ENCODE measurements at places on chromosomes 3 and 15.
A peak's percentile ranks its signal among the peaks of the same experiment; 100 is the strongest.

- H3K36me3 ChIP-seq = no peaks in the 10 kb centered on the region
- no peak overlapping the region for H3K4me3 ChIP-seq
- peaks cover 5% of the 10 kb centered on the region for H3K27me3 ChIP-seq
- H3K27ac ChIP-seq = no peak overlapping the region
- H3K4me1 ChIP-seq = no peaks in the 10 kb centered on the region
- peak; percentile 38 for DNase-seq
Measured at GRCh38 chr3:10753964-10754363, 62.1 kb upstream of the SLC6A11 start.

DNA sequence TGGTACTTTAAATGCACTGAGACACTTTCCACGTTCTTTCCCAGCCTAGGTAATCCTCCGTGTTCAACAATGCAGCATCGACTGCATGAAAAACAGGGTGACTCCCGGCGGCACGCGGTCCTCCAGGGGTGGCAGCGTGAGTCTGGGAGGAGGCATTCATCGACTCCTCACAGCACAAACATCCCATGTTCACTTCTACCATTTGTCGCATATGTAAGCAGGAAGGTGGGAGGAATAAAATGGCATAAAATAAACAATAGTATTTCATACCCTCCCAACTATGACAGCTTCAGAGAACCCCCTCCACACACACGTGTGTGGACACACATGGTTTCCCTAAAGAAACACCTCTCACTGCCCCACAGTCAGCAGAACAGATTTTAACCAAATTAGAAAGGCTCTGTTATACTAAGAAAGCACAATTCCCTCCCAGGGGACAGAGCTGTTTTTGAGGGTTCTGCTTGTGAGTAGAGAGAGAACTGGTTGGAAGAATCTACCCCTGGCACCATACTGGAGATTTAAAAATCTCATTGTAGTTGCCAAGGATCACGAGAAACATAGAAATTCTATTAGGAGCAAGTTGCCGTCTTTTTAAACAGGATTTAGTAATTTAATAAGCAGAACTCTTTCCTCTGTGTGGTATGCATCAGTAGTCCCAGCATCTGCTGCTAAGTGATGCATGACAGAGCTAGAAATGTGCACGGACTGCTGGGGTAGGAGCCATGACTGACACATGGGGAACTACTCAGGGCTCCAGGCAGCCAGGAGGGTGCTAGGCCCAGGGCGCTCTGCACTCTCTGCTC lies 6.0 kb downstream of the FAM43A start:
- H3K27ac ChIP-seq = no peak overlapping the region
- H3K36me3 ChIP-seq = no peaks in the 10 kb centered on the region

DNA sequence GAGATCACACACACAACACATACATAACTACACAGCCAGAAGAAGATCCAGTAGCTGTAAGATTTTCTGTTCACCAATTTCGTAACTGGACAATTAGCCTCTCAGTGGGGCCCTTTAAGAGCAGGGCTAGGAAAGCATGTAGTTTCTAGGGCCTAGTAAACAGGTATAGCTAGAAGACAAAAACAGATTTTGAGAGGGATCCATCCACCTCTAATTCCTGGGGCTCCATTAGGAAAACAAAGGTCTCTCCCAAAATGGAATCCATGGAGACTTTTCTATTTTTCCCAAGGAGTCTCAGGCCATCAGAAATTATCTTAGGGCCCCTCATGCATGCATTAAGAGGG lies 10.5 kb downstream of the KIF15 start:
- no peak for DNase-seq
- no peaks in the 10 kb centered on the region for H3K36me3 ChIP-seq
- H3K4me3 ChIP-seq = no peak overlapping the region
- no peaks in the 10 kb centered on the region for H3K27me3 ChIP-seq
- no peaks in the 10 kb centered on the region for H3K4me1 ChIP-seq

- no peaks in the 10 kb centered on the region for H3K4me1 ChIP-seq
- H3K27me3 ChIP-seq = no peaks in the 10 kb centered on the region
- DNase-seq = no peak
- H3K27ac ChIP-seq = no peak overlapping the region
- no peaks in the 10 kb centered on the region for H3K36me3 ChIP-seq
- H3K4me3 ChIP-seq = no peak overlapping the region
Measured at GRCh38 chr3:159643406-159643805, 345.2 kb upstream of the IL12A start.

DNA sequence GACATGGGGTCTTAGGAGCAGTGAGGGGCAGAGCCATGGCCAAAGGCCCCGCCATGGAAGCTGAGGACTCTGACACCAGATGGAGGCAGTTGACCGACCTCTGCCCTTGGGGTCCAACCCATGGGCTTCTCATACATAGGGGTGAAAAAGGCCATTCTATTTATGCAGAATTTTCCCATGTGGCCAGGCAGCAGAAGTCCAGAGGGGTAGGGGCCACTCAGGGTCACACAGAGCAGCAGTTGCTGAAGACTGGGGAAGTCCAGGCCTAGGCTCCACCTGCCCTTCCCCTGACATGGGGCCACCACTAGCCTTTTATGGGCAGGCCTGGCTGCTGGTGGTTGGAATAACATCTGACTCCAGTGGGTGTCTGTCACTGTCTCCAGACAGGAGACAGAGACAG lies 6.4 kb downstream of the PRSS50 start:
- no peaks in the 10 kb centered on the region for H3K36me3 ChIP-seq
- no peak overlapping the region for H3K27ac ChIP-seq
- H3K27me3 ChIP-seq = no peaks in the 10 kb centered on the region

GRCh38 chr15:90432253-90432652 lies 44.2 kb downstream of the IQGAP1 start:
- H3K4me3 ChIP-seq = no peak overlapping the region
- peaks cover 6% of the 10 kb centered on the region for H3K4me1 ChIP-seq
- no peaks in the 10 kb centered on the region for H3K36me3 ChIP-seq
- H3K27me3 ChIP-seq = no peaks in the 10 kb centered on the region
- no peak overlapping the region for H3K27ac ChIP-seq

GRCh38 chr3:8518138-8518537 lies 16.5 kb downstream of the LMCD1 start:
- peak overlapping the region; percentile 59 for H3K27ac ChIP-seq
- no peak for DNase-seq
- no peak overlapping the region for H3K4me3 ChIP-seq
- no peaks in the 10 kb centered on the region for H3K27me3 ChIP-seq
- H3K4me1 ChIP-seq = peaks cover 5% of the 10 kb centered on the region

DNA sequence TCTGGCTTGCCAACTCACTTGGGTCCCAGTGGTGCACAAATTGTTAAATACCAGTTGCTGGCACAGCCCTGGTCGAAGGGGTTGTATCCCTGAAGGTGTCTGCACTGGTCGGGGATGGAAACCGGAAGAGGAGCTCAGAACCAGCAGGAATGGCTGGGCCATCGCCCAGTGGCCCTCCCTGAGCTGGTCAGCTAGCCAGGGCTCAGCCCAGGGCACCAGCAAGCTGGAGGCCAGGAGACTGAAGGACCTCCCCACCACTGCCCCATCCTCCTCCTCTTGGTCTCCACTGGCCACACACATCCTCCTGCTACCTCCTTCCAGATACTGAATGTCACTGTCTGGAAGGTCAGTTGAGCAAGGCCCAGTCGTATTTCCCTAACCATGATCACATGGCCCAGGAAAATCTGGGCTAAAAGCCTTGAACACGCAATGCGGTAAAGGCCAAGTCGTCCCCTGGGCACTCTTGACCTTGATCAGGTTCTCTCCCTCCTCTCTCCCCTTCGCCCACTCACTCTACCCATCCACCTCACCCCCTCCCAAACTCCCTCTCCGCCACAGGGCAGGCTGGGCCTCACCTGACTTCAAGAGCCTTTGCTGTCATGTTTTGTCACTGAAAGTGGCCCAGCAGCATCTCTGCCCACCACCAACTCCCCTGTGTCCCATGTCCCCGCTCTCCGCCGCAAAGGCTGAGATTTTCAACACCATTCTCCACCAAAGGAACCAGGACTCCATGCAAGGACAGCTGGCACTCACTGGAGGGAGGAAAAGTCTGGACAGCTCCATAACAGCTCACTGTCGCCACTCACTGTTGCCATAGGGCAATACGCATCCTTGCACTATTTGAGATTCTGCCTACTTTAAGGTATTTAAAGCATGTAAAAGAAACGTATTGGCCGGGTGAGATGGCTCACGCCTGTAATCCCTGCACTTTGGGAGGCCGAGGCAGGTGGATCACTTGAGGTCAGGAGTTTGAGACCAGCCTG lies 12.1 kb downstream of the ZDHHC19 start:
- no peak overlapping the region for H3K27ac ChIP-seq
- no peak overlapping the region for H3K4me3 ChIP-seq
- H3K27me3 ChIP-seq = no peaks in the 10 kb centered on the region
- no peaks in the 10 kb centered on the region for H3K36me3 ChIP-seq

DNA sequence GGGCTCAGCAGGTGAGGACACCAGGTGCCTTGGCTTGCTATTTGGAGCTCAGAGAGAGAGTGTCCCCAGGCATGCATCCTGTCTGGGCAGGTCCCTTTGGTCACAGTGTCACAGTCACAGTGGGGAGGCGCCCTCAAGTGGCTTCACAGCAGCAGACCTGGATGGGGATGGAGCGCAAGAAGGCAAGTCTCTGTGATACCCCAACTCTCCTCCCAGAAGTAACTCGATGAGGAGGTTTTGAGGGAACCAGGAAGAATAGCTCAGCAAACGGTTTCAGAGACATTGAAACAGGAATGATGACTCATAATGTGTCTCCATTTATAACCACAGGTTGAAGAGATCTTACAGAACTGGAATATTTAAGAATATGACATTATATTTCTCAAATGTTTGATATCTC lies 66.5 kb upstream of the SH3GL3 start:
- peak; percentile 20 for DNase-seq
- H3K27me3 ChIP-seq = peaks cover 34% of the 10 kb centered on the region
- H3K4me1 ChIP-seq = no peaks in the 10 kb centered on the region
- H3K27ac ChIP-seq = no peak overlapping the region
- H3K36me3 ChIP-seq = no peaks in the 10 kb centered on the region

DNA sequence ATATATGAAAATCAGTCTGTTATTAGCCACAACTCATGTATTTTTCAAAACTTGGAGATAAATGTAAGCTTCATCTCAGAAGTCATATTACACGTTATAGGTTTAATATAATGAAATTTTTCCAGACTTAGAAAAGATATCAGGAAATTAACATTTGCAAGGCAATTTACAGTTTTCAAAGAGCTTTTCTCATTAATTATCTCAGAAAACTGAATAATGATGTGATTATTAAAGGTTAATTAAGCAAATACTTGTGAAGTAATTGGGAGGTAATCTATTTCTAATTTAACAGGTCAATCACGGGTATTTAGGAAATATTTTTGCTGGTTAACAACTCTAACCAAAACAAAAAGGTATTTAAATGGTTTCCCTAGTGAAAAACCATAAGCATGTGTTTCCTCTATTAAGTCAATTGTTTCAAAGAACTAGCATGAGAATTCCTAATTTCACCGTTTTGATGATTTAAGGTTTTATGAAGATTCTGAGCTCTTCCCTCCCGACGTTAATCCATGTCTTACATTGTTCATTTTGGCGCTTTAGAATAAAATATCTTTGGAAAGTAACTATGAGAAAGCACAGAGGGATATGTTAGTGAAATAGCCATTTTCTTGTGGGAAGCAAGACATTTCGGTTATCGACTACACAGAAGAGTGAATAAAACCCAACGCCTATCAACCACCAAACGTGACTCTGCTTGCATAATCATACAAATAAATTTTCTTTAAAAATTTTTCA lies 1.5 kb upstream of the NEO1 start:
- H3K27me3 ChIP-seq = no peaks in the 10 kb centered on the region
- DNase-seq = no peak
- peak overlapping the region; percentile 94 for H3K4me3 ChIP-seq
- H3K36me3 ChIP-seq = no peaks in the 10 kb centered on the region
- peak overlapping the region; percentile 93 for H3K27ac ChIP-seq
- H3K4me1 ChIP-seq = peaks cover 19% of the 10 kb centered on the region

DNA sequence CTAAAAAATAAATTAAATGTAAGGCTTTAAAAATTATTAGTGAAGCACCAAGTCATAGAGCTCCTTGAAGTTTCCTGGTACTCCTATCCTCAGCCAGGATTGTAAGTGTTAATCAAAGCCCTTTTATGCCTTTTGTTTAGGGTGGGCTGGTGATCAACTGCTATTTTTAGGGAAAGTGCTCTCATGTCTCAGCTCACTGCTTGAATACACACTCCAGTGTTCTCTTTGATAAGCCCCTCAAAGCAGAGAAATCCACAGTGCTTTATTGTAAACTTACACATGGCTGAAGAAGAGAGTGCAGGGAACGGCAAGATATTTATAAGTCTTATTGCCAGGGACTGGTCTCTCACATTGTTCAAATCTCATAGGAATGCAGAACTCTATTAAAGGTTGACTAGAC lies 156.4 kb upstream of the AZI2 start:
- no peaks in the 10 kb centered on the region for H3K36me3 ChIP-seq
- H3K4me1 ChIP-seq = peaks cover 6% of the 10 kb centered on the region
- H3K27me3 ChIP-seq = no peaks in the 10 kb centered on the region

DNA sequence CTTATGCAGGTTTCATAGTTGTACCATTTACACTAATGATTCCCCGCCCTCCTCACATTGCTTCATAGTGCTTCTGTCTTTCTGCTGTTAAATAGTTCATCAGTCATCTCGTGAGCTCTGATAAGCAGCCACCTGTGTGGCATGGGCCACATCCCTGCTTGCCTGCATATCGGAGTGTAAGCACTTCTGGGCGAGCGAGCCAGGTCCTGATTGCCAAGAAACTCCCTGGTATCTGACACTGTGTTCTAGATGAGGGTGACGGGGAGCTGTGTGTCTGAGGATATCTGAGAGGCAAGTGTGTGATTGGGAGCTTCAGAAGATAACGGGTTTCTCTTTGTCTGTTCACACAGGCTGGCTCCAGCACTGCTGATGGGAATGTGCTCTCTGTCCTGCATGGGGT lies 130.6 kb downstream of the LRIG1 start:
- no peaks in the 10 kb centered on the region for H3K27me3 ChIP-seq
- H3K36me3 ChIP-seq = no peaks in the 10 kb centered on the region
- H3K27ac ChIP-seq = no peak overlapping the region
- DNase-seq = no peak
- no peak overlapping the region for H3K4me3 ChIP-seq
- H3K4me1 ChIP-seq = no peaks in the 10 kb centered on the region

DNA sequence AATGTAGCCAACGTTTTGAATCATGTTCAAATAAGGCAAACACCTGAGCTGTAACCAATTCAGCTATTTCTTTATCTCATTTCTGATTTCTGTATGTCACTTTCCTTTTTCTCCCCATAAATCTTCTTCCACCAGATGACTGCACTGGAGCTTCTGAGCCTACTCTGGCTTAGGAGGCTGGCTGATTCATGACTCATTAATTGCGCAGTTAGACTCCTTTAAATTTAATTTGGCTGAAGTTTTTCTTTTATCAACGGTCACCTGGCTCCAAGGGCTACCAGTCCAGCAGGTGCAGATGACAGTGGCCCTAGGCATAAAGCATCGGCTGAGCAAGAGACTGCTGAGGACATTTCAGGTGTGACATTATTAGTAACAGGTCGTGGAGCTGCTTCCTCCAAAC lies 39.6 kb upstream of the ITGA11 start:
- DNase-seq = no peak
- H3K4me3 ChIP-seq = no peak overlapping the region
- no peak overlapping the region for H3K27ac ChIP-seq
- H3K36me3 ChIP-seq = no peaks in the 10 kb centered on the region
- no peaks in the 10 kb centered on the region for H3K4me1 ChIP-seq

GRCh38 chr3:186839874-186840641 lies 2.5 kb upstream of the ADIPOQ start:
- no peaks in the 10 kb centered on the region for H3K27me3 ChIP-seq
- no peaks in the 10 kb centered on the region for H3K4me1 ChIP-seq
- no peak for DNase-seq
